Stimulated activated CD8-positive, alpha-beta memory T cell treated with anti-CD3 and anti-CD28 coated beads, Interleukin-7, amount 100 ng/mL, for 1 hour (primary cell): ENCODE measurements at places on chromosomes 5 and 9.

GRCh38 chr5:40733434-40733833 is 22.3 kb downstream of the TTC33 start:
- no peak for DNase-seq

- DNase-seq = no peak
Observed at GRCh38 chr9:93326056-93326455, 125.4 kb upstream of the FAM120A start.

DNA sequence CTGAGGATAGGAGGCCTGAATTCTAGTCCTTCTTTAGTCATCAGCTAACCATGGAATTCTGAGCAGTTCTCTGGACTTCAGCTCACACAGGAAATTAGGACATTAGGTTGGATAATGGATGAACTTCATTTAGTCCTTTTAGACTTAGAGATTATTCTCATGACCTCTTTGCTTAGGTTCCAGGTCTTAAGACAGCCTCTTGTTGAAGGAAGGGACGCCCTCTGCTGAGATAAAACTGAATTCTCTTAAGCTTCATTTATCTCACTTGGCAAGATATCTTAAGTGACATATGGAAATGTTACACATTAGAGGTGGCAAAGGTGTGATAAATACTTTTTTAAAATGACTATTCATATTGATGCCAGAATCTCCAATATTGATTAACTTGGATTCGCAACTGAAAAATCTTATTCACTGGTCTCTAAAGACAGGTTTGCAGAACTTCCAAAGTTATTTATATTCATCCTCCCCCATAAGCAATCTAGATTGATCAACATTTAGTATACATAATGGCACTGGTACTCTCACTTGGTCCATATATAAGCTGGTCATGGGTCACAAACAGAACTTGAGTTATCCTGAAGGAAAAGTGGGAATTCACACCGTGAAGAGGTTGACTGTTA is 16.9 kb upstream of the ZNF366 start:
- no peak for DNase-seq

- no peak for DNase-seq
Observed at GRCh38 chr5:68740226-68740910, 353.4 kb upstream of the SLC30A5 start.

DNA sequence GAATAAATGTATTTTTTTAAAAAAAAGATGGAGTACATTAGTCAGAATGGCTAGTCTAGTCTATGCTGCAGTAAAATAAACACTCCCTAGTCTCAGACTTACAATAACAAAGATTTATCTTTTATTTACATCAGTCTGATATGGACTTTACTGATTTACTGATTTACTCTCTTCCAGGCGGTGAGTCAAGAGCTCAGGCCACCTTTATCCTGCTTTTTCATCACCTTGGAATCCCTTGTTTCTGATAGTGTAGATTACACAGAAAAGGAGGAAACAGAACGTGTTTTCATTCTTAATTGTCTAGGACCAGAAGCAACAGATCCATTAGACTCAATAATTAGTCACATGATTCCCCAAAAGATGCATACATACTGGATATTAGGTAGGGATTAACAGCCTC is 290.1 kb upstream of the TRPC7 start:
- DNase-seq = no peak

- DNase-seq = no peak
Observed at GRCh38 chr5:135053278-135053677, 19.2 kb upstream of the PITX1 start.

DNA sequence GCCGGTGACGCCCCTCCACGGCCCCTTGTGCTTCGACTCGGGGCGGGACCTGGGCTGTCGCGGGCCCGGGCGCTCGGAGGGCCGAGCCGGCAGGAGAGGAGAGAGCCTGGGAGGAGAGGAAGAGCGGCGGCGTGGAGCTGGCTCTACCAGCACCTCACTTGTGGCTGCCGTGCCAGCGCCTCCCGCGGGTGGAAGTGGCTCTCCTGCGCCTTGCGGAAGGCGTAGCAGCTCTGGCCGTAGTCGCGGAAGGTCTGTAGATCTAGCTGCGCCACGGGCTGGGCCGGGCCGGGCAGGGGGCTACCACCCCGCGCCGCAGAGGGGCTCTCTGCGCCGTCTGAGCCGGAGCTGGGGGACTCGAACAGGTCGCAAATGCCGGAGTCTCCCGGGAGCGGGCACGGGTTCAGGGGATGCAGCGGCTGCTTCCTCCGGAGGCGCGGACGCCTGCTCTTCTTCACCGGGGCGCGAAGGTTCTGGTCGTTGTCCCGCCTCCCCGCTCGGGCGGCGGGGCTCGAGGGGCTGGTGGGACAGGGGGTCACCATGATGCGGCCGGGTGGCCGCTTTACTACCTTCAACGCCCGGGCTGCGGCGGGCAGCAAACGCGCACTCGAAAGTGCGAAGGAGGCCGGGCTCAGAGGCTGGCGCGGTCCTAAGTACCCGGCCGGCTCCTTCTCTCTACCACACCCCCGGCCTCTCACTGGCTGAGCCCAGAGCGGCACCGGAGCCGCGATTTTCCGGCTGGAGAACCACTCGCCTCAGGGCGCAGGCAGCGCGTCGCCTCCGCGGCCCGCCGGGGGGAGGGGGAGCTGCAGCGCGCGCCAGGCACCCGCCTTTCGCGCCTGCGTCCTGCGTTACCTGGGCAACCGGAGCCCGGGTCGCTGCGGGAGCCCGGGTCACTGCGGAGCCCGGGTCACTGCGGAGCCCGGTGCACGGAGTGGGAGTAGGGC is at the start of gene CCNO:
Gene CCNO, minus strand, starts transcription at position 624 of the 944 bp plus-strand sequence. Its CDS starts 85 bp downstream, at position 539.
- DNase-seq = no peak

- no peak for DNase-seq
Observed at GRCh38 chr5:101677961-101678360, 618.1 kb downstream of the SLCO4C1 start.

GRCh38 chr5:6831678-6832671 is 118.7 kb downstream of the TENT4A start:
- no peak for DNase-seq

GRCh38 chr9:79977510-79978197 is 405.9 kb downstream of the TLE4 start:
- no peak for DNase-seq

DNA sequence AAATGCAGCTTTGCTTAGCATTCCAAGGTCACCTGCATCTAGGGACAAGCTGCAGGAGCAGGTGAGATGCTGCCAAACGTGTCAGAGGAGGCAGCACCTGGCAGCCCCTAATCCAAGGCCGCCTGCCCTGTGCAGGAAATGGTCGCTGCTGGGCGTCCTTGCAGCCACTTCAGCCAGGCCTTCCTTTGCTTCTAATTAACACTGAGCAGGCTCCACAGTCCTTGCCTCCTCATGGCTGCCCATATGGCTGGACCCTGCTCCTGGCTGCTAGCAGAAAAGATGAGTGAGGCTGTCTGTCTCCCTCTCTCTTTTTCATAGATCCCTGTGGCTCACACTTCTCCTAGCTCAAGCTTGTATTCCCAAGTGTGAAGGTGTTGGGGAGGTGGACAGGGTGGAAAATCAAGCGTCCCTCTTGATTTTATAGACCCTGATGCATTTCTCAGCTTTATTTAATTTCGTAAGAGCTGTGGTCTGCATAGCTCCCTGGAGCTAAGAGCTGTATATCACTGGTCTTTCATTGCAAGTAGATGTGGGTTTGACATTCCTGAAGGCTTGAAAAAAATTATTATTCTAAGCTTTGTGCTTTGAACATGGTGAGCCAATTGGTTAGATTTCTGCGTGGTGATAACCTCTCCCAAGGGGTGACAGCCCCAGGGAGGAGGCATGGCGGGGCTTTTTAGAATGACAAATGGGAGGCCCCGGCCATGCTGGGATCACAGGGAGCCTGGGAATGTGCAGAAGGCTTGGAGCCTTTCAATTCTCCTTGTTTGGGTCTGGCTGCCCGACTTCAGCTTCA is 193.8 kb downstream of the SLIT3 start:
- DNase-seq = no peak

GRCh38 chr5:14281746-14282181 is 138.6 kb downstream of the TRIO start:
- no peak for DNase-seq

DNA sequence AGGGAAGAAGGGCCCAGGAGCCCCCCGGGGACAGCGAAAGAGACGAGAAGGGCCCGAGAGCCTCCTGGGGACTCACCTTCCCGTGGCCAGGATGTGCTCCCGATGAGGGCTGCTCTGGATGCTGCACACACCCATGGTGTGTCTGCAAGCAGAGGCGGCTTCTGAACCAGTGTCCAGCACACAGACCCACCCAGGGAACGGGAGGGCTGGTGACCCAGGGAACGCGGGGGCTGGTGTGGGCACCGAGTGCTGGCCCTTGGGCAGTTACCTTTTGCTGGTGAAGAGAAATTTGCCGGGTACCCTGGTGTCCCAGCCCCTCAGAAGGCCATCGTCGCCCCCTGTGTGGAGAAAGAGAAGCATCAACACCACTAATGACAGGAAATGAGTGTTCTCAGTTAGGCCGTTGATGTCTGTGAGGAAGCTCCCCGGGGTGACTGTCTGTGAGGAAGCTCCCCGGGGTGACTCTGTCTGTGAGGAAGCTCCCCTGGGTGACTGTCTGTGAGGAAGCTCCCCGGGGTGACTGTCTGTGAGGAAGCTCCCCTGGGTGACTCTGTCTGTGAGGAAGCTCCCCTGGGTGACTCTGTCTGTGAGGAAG is 13.2 kb downstream of the MRPL41 start:
- no peak for DNase-seq

DNA sequence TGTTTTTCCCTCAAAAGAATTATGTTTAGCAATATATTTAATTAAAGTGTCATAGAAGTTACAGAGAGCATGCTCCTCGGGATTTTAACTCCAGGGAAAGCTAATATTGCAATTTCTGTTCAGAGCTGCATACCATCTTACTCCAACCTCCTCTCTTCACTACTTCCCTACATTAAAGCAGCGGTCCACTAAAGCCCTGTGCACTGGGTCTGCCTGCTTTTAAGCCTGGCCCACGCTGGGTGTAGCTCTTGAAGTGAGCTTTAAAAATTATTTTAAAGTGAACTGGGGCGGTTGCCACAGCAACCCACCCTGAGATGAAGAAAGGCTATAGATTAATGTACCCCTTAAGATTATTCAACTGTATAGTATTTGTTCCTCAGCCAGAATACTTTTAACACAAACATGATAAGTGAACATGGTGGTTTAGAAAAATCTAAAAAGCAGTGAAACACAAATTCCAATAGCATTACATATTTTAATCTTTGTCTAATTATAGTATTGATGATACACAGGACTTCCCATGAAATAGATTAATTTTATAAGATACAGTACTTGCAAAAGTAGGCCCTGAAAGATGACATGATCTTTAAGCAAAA is 3.9 kb upstream of the MEF2C start:
- no peak for DNase-seq

- DNase-seq = no peak
Observed at GRCh38 chr9:110064803-110065202, 143.2 kb downstream of the C9orf152 start.

- DNase-seq = no peak
Observed at GRCh38 chr9:84655447-84655846, 14.1 kb upstream of the NTRK2 start.

- no peak for DNase-seq
Observed at GRCh38 chr5:136590581-136590980, 225.2 kb upstream of the TRPC7 start.

DNA sequence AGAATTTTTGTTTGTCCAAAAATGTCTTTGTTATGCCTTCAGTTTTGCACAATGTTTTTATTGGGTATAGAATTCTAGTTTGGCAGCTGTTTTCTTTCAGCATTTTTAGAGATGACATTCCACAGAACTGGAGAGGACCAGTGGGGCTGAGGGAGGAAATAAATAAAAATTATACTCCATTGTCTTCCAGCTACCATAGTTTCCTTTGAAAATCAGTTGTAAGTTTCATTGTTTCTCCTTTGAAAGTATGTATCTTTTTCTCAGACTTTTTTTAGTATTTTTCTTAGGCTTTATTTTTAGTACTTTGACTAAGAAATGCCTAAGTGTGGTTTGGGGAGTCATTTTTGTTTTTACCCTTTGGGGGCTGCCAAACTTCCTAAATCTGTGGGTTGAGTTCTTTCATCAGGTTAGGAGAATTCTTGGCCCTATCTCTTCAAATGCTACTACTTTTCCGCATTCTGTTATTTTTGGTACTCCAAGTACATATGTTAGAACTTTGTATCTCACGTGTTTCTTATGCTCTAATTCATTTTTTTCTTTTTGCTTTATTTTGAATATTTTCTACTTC is 15.2 kb upstream of the FBLL1 start:
- no peak for DNase-seq

GRCh38 chr5:37685211-37685610 is 154.6 kb downstream of the GDNF start:
- no peak for DNase-seq

GRCh38 chr9:75085640-75086039 is 2.3 kb downstream of the NMRK1 start:
- no peak for DNase-seq

DNA sequence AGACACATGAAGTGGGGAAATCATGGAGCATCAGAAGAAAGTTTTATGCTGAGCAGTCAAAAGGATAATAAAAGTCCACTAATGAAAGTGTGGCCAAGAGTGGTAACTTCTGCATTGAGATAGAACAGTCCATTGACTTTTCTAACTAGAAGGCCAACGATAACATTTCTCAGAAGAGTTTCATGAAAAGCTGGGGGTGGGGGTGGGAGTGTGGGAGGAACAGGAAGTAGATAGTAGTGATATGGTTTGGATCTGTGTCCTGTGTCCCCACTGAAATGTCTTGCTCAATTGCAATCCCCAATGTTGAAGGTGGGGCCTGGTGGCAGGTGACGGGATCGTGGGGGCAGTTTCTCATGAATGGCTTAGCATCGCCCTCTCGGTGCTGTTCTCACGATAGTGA is 36.2 kb upstream of the SNAPC3 start:
- DNase-seq = no peak

DNA sequence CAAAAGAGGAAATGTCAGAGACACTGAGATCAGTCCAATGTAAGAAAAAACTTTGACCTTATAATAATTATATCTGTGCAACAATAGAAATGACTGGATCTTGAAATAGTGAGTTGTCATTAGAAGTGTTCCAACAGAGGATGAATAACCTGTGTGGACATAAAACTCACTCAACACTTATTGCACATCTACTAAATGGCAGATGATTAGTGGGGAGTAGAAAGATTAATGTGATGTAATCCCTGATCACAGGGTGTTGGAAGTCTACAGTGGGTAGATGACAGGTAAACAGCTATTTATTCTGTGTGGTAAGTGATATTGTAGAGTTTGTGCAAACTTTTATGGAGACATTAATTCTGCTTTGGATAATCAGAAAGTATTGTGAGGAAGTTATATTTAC is 177.3 kb upstream of the HMHB1 start:
- DNase-seq = no peak
